COLO829 (cell line): ENCODE measurements at places on chromosomes 2 and 18.

DNA sequence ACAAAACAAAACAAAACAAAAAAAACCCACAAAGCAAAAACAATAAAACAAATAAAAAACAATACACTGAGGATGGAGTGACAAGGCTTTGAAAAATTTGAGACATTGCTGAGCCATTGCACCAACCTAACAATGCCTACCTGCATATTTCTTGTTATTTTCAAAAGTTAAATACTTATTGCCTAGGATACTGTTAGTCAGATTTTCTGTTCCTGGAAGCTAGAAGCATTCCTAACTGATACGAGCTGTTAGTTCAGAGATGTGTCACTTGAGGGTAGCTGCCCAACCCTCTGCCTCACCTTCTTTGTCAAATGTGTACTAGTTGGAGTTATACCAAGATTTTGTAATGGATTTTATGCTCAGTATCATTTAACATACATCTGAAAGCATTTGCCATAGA is 187.2 kb downstream of the TXNL1 start:
- DNase-seq = no peak

DNA sequence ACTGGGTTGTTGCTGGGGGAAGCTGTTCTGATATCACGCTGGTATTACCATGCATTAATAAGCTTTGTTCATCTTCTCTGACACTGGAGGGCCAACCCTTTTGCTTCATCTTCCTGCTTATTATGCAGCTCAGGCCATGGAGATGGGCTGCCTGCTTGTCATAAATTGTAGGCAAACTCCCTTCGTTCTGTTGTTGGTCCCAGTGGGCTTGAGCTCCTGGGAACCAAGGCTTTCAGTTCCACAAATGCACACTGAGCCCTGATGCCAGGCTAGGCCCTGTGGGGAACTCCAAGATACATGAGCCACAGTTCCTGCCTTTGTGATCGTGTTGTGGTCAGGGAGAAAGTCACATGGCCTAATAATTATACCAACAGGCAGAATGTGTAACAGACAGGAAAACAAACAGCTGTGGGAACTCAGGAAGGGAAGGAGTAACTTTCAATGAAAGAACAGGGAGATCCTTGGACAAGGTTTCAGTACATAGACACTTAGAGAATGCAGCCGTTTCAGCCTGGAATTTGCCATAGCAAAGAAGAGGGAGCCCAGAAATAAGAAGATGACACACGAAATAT is 49.0 kb upstream of the BCL2L11 start:
- DNase-seq = peak; percentile 87

DNA sequence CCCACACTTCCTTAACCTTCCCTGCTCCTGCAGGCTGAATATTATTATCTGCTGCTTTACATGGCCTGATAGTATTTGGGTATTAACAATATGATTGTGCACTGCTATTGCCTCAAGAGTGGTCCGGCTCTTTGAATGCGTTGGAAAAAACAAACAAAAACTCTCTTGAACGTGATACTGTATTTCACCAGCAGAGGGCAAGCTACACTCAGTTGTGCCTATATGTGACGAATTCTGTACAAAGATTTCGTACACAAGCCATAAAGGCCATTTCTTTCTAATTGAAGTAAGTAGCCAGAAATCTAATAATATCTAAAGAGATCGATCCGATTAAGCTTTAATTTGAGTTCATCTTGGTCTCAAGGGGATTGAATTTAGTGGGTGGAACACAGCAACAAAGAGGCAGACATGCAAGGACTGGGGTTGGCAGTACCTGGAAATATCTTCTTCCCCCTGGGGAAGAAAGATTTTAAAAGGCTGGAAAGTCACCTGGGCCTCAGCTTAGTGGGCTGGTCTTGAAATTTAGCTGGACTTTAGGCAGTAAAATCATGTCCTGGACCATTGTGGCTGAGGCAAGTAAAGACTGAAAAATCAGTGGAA is 49.3 kb upstream of the RAB6D start:
- peak; percentile 45 for DNase-seq

DNA sequence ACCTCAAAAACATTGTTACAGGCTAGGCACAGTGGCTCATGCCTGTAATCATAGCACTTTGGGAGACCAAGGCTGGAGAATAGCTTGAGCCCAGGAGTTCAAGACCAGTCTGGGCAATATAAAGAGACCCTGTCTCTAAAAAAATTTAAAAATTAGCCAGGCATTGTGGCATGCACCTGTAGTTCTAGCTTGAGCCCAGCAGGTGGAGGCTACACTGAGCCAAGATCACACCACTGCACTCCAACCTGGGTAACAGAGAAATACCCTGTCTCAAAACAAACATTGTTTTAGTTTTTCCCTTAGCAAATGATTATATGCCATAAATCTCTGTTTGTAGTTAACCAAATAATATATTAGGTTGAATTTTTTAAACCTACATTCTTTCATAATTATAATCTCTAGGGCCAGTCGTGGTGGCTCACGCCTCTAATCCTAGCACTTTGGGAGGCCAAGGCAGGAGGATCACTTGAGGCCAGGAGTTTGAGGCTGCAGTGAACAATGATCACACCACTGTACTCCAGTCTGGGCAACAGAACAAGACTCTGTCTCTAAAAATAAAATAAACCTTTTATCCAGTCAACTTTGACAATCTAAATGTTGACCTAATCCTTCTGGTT is 13.3 kb upstream of the CYP20A1 start:
- no peak for DNase-seq

- no peak for DNase-seq
Measured at GRCh38 chr18:9354256-9354655, 19.7 kb downstream of the TWSG1 start.

- DNase-seq = no peak
Measured at GRCh38 chr2:101815739-101816391, 118.4 kb downstream of the MAP4K4 start.

- no peak for DNase-seq
Measured at GRCh38 chr2:154608438-154608837, 90.1 kb upstream of the KCNJ3 start.

GRCh38 chr2:112686348-112687217 is 34.2 kb upstream of the NT5DC4 start:
- DNase-seq = no peak

GRCh38 chr2:116491292-116491691 is 1323.2 kb upstream of the DDX18 start:
- DNase-seq = no peak

DNA sequence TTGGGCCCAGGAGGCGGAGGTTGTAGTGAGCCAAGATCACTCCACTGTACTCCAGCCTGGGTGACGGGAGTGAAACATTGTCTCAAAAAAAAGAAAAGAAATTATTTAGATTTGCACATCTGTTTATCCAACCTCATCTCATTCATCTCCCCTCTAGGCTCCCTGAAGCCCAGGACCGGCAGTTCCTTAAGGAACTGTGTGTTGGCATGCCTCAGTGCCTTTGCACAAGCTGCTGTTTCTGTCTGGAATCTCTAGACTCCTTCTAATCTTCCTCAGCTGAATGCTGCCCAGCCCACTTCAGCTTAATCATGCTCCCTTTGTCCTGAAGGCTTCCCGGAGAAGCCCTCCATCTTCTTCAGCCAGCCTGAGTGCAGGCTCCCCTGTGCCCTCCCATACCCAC is 10.9 kb upstream of the RFX8 start:
- DNase-seq = no peak

GRCh38 chr18:9743200-9744016 is 35.3 kb downstream of the RAB31 start:
- peak; percentile 31 for DNase-seq

GRCh38 chr2:127674241-127675209 is 805 bp downstream of the LIMS2 start:
- peak; percentile 29 for DNase-seq

- no peak for DNase-seq
Measured at GRCh38 chr2:55419233-55419678, 400 bp downstream of the CCDC88A start.

DNA sequence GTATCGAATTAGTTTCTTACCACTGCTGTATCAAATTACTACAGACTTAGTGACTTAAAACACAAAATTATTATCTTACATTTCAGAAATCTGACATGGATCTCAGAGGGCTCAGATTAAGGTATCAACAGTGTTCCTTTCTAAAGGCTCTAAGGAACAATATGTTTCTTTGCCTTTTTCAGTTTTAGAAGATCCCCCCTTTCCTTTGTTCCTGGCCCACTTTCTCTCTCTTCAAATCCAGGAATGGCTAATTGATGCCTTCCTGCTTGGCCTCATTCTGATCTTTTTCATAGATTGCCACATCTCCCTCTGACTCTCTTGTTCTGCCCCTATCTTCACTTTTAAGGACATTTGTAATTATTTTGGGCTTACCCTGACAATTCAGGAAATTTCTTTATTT is 65.7 kb downstream of the LRP1B start:
- DNase-seq = no peak

GRCh38 chr2:148721520-148721931 is 77.0 kb downstream of the EPC2 start:
- DNase-seq = no peak

DNA sequence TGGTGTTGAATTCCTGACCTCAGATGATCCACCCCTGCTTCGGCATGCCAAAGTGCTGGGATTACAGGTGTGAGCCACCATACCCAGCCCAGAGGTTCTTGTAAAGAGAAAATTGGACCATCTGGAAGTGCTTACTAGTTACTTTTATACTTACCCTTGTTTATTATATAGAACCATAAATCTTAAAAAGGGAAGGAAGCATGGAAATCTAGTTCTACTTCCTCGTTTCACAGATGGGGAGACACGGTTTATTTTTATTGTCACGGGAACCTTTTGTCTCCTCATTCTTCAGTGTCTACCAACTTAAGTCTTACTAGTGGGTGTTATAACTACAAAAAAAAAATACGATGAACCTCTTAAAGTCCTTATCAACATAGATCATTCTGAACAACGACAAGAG is 45.8 kb upstream of the PDK1 start:
- no peak for DNase-seq

- no peak for DNase-seq
Measured at GRCh38 chr2:144511937-144512336, 8.0 kb downstream of the ZEB2 start.

DNA sequence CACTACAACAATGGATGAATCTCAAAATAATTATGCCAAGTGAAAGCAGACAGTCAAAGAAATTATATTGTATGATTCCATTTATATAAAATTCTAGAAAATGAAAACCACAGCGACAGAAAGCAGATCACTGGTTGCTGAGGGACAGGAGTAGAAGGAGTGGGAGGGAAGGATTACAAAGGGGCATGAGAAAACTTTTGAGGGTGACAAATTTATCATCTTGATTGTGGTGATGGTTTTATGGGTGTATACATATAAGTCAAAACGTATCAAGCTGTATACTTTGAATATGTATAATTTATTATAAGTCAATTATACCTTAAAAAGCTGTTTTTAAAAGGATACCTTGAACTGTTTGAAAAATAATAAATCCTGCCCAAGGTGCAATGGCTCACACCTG is 27.7 kb downstream of the ATF2 start:
- DNase-seq = no peak

- DNase-seq = peak; percentile 13
Measured at GRCh38 chr18:3217948-3218647, 1.7 kb downstream of the MYOM1 start.

- no peak for DNase-seq
Measured at GRCh38 chr18:26565514-26565913, 17.2 kb upstream of the KCTD1 start.

GRCh38 chr2:234680688-234681619 is 184.1 kb upstream of the ARL4C start:
- no peak for DNase-seq

DNA sequence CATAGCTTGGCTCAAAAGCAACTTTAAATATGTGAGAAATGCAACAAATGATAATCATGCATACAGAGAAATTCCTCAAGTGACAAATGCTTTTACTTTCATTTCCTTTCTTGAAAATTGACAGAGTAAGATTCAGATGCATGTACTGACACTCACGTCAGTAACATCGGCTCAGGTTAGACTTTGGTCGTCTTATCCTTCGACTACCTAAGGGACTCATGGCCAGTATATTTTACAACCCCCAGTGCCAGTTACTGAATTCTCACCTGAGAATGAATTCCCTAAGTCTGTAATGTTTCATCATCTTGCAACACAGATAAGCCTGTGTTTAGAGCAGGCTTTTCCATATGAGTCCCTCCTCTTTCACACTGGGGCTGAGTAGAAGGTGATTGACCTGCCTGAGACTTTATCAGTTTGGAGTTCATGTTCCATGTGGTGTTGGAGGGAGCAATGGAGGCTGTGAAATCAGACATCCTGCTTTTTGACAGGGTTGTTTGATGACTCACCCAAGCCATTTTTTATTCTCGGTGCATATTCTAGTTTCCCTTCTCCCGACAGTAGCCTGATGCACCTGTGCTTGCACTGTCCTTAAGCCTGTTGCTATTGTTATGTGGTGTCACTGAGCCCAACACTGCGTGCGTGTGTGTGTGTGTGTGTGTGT is 30.5 kb upstream of the ATP8B1 start:
- DNase-seq = no peak

DNA sequence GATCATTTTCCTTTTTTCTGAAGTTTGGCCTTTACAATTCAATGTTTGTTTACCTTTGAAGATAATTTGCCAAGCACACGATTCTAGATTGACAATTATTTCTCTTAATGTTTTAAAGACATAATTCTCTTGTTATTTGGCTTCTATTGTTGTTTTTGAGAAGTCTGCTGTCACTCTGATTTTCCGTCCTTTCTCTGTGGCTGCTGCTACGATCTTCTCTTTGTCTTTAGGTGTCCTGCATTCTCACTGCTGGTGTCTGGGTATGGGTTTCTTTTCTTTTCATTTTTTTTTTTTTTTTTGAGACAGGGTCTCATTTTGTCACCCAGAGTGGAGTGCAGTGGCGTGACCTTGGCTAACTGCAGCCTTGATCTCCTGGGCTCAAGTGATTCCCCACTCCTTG is 15.1 kb upstream of the FAM228A start:
- no peak for DNase-seq

GRCh38 chr2:5777131-5777535 is 84.9 kb downstream of the SOX11 start:
- no peak for DNase-seq

GRCh38 chr2:31333046-31333445 is 81.5 kb downstream of the XDH start:
- DNase-seq = no peak

DNA sequence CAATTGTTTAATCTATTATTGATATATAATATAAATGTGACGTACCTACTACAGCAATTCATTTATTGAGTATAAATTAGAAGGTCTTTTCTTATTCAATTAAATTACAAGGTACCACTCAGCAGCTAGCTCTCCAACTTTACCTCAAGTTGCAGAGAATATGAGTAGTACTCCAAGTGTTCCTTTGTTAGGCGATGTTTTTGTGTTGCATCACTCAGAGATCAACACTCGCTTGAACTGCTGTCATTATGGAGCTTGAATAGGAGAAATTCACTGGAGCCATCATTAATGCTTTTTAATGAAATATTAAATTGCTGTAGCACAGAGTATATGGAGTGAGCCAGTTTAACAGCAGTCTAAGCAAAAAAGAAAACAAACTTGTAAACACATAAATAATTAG is 320.0 kb downstream of the FSIP2 start:
- no peak for DNase-seq

- DNase-seq = no peak
Measured at GRCh38 chr2:112001136-112001715, 53.8 kb upstream of the TMEM87B start.

- no peak for DNase-seq
Measured at GRCh38 chr18:47415881-47416280, 164.4 kb upstream of the SKOR2 start.

- DNase-seq = no peak
Measured at GRCh38 chr2:68303033-68303901, 16.5 kb downstream of the CNRIP1 start.
